Ascending aorta (tissue), 2 donors: ENCODE measurements at places on chromosomes 7 and 10. TPM values are rescaled to one million over a fixed set of nuclear protein-coding genes. Genes with fewer than 3 reads are reported as not detected.

The CDK14 gene
- total RNA-seq = 5.1 TPM

- H3K4me1 ChIP-seq = no peaks in the 10 kb centered on the region
- no peak overlapping the region for H3K27ac ChIP-seq
- H3K36me3 ChIP-seq = no peaks in the 10 kb centered on the region
- no peak for DNase-seq
- H3K4me3 ChIP-seq = no peak overlapping the region
Observed at GRCh38 chr10:5064656-5065055, 29.6 kb upstream of the AKR1C3 start.

GRCh38 chr10:8365935-8366911 lies 311.7 kb downstream of the GATA3 start:
- H3K4me1 ChIP-seq = no peaks in the 10 kb centered on the region
- no peak overlapping the region for H3K27ac ChIP-seq
- no peak for DNase-seq
- no peak overlapping the region for H3K4me3 ChIP-seq
- H3K27me3 ChIP-seq = no peaks in the 10 kb centered on the region
- no peaks in the 10 kb centered on the region for H3K36me3 ChIP-seq

DNA sequence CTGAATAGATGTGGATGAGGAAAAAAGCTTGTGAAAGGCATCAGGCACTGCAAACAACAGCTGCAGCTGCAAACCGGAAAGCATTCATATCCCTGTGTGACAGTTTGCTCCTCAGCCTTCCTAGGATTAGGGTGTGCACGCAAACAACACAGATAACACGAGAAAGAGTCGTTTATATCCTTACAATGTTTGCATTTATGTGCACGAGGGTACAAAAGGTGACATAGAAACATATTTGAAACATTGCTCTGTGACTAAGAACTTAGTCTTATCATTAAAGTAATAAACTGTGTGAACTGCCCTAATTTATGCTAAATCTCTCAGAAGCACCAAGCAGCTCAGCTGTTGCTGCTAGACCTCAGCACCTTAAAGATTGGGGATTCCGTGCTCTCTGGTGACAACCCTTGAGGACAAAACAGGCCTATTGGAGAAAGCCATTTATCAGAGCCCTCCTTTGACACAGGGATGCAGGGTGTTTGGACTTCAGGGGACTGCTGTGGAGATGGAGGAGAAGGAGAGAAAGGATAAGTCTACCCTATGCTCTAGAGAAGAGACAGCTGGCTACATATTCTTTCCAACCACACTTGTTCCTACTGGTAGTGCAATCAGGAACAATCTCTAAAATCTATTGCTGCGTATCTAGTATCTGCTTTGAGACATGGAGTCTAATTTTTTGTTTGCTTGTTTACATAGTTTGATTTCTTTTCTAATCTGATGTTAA lies 176.2 kb downstream of the GNAT3 start:
- no peaks in the 10 kb centered on the region for H3K4me1 ChIP-seq
- no peaks in the 10 kb centered on the region for H3K27me3 ChIP-seq
- H3K27ac ChIP-seq = no peak overlapping the region
